ENCODE measurements at places on chromosomes 3 and 15. TPM values are rescaled to one million over a fixed set of nuclear protein-coding genes. Genes with fewer than 3 reads are reported as not detected.

Gene MST1R
- total RNA-seq = 20.4 TPM

Gene TRPM1
- under 0.01 TPM for total RNA-seq

Gene CCR4
- total RNA-seq = not detected

Gene PIGZ
- 1.7 TPM for total RNA-seq

Gene CFAP100
- total RNA-seq = not detected

Gene C3orf49
- not detected for total RNA-seq

Gene CCR2
- 0.13 TPM for total RNA-seq

Gene CKMT1B
- total RNA-seq = 43.7 TPM

Gene CPEB1
- under 0.01 TPM for total RNA-seq

Gene RHCG
- total RNA-seq = 247 TPM

All from bronchial epithelial cell (primary cell).